HT-29 (cell line): ENCODE measurements at places on chromosomes 3 and 15.

- DNase-seq, result no peak
Observed at GRCh38 chr3:118734664-118735063, 300.0 kb downstream of the IGSF11 start.

GRCh38 chr3:99351122-99351521 lies 287.3 kb upstream of the COL8A1 start:
- DNase-seq, result no peak

- peak; percentile 35 for DNase-seq
Observed at GRCh38 chr15:75348562-75349350, 1.9 kb downstream of the NEIL1 start.

DNA sequence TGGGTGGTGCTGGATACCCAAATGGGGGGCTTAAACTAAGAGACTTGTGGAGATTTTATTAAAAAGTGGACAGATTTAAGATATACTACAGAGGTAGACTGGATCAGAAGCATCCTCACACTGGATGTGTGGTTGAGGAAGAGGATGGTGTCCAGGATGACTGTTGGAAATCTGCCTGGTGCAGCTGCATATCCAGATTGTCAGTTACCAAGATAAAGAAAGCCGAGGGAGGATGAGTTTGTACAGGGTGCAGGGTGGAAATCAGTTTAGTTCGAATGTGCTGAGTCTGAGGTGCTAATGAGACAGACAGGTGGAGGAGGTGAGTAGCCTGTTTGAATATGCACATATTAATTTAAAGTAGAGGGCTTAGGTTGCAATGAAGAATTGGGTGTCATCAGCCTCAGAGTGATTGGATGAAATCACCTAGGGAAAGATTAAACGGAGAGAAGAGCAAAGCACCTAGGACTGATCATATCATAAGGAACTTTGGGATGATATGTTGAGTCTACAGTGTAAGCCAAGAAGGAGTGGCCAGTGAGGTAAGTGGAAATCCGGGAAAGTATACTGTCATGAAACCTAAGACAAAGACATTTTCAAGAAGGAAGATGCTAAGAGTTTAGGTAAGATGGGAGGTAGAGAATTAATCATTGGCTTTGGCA lies 74.1 kb upstream of the GOLGA8B start:
- DNase-seq, result no peak

DNA sequence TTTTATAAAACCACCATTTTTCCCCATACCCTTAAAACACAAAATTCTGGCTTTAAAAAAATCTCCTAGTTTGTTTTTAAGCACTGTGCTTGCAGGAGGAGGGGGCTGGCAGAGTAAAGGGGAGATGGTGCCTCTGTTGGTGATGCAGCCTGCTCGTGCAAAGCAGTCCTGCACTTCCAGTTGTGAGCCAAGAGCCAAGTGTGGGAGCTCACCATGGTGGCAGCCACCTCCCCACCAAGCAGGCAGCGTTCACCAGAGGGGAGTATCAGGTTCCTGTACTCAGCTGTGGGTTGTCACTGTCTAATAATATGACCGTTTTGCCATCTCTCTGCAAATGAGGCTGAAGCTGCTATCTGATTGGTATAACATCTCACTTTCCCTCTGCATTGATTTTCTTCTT lies 164.8 kb downstream of the SYNPR start:
- no peak for DNase-seq

GRCh38 chr3:10334042-10334441 lies 13.1 kb upstream of the SEC13 start:
- no peak for DNase-seq

DNA sequence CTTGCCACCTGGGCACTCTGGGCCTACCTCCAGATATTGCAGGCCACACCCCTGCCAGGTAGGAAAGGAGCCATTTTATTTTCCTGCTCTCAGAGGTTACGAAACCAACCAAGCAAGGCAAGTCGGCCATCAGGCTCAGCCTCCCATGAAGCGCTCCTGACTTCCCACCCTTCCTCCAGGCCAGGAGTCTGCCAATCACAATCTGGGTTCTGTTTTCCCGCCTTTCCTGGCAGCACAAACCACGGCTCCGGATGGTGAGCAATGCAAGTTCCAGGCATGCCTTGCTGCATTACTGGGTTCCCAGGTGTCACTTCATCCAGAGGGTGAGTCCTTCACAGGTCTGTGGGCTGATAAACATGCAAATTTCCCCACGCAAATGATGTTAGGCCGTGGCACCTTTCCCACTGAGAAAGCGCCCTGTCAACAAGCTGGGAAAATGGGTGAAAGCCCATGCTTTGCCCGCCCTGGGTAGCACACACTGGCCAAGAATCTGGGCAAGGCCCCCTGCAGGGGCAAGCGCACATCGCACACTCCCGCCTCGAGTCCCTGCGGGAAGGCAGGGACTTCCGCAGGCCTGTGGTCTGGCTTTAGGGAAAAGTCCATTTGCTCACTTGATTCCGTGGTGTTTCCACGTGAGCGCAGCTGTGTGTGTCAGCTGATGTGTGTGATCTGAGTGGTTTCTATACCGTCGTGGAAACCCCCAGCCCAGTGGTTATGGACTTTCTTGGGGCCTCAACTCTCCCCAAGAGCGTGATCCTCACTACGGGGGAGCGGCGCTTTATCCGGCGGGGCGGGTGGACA lies 61.6 kb upstream of the RYK start:
- DNase-seq, result no peak

GRCh38 chr3:40308725-40309417 lies 636 bp upstream of the EIF1B start:
- DNase-seq, result no peak

GRCh38 chr3:191362524-191363090 lies 32.3 kb upstream of the UTS2B start:
- DNase-seq, result no peak

DNA sequence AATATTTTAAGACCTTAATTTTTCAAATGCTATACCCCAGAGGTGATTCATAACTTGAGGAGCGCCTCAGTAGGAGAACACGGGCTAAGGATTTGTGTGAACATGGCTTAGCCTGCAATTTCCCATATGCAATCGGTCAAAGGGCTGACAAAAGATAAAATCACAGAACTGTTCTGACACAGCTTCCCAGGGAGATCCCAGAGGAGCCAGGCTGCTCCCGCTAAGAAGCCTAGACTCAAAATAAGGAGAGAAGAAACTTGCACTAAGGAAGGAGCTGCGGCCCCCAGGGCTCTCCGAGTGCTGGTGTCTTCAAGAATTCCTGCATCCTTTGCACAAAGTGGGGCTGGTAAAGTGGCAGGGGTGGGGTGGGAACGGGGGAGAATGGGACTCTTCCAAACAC lies 106.3 kb upstream of the DLG1 start:
- DNase-seq, result no peak

GRCh38 chr15:86555098-86555497 lies 475.4 kb downstream of the AGBL1 start:
- DNase-seq, result no peak

DNA sequence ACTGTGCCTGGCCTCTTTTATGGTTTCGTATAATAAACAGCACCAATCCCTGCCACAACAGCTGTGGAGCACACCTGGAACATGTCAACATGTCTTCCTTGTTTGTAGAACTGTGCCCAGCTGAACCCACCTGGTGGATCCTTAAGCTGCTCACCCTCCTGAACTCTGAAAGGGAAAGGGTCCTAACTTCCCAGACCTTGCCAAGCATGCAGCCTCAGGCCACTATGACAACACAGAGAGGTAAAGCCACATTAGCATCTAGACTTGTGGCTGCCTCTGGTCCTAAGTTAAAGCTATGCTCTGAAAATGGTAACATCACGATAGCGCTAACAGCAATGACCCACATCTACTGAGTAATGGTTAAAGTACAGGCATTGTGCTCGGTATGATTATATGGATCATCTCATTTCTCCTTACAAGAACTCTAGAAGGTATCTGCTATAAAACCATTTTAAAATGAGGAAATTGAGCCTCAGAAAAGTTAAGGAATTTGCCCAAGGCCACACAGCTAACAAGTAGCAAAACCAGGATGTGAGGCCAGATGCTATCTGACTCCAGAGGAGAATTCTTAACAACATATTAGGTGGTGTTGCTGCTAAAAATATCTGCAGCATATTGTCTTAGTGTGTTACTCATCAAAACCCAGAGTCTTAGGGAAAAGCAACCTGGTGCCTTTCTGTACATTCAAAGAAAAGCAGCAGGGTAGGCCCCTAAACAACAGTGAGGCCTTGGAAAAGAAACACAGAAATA lies 23.1 kb upstream of the HERC1 start:
- no peak for DNase-seq

GRCh38 chr15:53791581-53791980 lies 32.1 kb upstream of the WDR72 start:
- DNase-seq, result peak; percentile 73

- DNase-seq, result no peak
Observed at GRCh38 chr3:31804251-31805051, 176.6 kb downstream of the OSBPL10 start.

GRCh38 chr3:8319935-8320634 lies 181.5 kb upstream of the LMCD1 start:
- no peak for DNase-seq

- no peak for DNase-seq
Observed at GRCh38 chr3:142693136-142693853, 30.5 kb upstream of the TRPC1 start.

DNA sequence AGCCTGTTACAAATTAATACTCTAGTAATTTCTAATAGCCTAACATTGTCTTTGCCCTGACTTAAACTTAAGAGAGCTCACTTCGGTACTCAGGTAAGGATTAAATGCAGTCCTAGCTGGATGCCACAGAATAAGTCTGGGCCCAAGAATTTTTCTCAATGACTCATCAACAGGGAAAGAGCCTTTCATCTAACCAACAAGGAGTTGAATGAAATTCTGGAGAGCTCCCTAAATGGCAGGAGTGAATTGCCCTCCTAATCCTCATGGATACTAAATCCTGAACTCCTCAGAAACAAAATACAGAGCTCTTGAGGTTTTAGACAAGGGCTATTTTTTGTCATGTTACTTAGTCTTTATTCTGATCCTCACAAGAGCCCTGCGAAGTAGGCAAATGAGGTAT lies 159.5 kb downstream of the PLCH1 start:
- DNase-seq, result no peak

GRCh38 chr3:155871746-155872158 lies 1.3 kb downstream of the GMPS start:
- DNase-seq, result no peak

DNA sequence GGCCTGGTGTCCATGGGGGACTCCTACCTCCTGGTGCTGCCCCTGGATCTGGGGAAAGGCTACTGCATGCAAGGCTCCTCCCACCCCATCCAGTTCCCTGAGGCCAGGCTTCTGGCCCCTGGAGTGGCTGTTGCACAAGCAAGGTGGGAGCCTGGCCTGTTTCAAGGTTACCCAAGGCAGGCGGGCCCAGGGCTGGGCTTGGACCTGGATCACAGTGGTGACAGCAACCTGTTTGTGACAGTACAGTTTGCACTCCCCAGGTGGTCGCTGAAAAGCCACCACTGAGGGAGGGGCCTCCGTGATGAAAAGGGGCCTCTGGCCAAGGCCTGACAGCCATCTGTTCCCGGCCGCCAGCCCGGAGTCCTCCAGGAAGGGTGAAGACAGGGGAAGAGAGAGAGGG lies 14.4 kb upstream of the KY start:
- DNase-seq, result no peak

DNA sequence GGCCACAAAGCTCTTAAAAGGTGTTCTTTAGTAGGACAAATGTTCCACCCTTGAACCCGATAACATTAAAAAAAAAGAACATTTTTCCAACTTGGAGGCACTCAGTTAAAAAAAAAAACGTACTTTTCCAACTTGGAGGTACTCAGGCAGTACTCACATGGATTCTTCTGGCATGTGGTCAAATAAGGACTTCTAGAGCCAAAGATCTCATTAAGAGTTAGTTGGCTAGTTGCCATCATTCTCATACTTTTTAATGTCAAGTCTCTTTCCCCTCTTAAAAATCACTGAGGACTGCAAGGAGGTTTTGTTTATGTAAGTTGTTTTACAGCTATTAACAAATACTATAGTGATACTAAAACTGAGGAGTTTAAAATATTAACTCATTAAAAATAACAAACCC lies 101.0 kb downstream of the CADPS start:
- DNase-seq, result no peak
